ENCODE measurements at places on chromosomes 2 and 18. TPM values are rescaled to one million over a fixed set of nuclear protein-coding genes. Genes with fewer than 3 reads are reported as not detected.
A peak's percentile ranks its signal among the peaks of the same experiment; 100 is the strongest.

Gene ASB3
- total RNA-seq, result 9.2 TPM

Gene GPR75
- 1.3 TPM for total RNA-seq

Gene RGPD6
- total RNA-seq, result 21.1 TPM

Gene CHRNA1
- 0.43 TPM for total RNA-seq

Gene AQP12A
- not detected for total RNA-seq

Gene RRM2
- 0.63 TPM for total RNA-seq

Gene TMEM198
- total RNA-seq, result 4.3 TPM

Gene TBR1
- total RNA-seq, result not detected

Gene LHCGR
- not detected for total RNA-seq

Gene G6PC2
- total RNA-seq, result not detected

Gene MORN2
- 14.8 TPM for total RNA-seq

Gene VRK2
- 15.4 TPM for total RNA-seq

Gene PRKRA
- 47.1 TPM for total RNA-seq

Gene SMYD1
- total RNA-seq, result 179 TPM

Gene TPO
- 2.7 TPM for total RNA-seq

Gene TSPYL6
- not detected for total RNA-seq

DNA sequence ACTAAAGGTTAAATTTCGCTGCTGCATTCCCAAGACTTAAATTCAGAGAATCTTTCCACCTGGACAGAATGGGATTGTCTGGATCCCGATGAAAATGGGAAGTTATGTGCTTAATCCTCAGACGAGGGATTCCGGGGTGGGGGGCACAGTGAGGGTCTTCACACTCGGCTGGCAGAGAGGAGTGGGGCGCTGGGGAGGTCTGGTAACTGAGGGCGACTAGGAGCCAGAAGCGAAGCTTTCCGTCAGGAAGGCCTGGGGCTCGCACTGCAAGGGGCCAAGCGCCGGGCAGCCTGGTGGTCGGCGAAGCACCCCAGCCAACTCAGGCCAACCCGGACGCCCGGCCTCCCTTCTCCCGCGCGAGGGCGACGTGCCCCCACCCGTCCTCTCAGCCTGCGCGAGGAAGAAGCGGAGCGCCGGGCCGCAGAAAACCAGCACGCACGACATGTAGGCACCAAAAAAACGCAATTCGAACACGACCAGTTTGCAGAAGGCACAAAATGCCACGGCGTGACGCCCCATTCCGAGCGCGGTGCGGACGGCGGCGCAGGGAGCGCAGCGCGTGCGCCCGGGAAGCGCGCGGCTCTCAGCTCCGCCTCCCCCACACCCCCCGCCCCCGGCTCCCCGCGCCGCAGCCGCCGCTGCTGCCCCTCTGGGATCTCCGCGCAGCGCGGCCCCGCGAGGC lies 188.1 kb downstream of the ZEB2 start:
- peak; percentile 78 for DNase-seq

GRCh38 chr18:63972002-63972376 lies 2.1 kb downstream of the SERPINB8 start:
- DNase-seq, result no peak

GRCh38 chr2:65407240-65407639 lies 25.2 kb downstream of the SPRED2 start:
- DNase-seq, result no peak

DNA sequence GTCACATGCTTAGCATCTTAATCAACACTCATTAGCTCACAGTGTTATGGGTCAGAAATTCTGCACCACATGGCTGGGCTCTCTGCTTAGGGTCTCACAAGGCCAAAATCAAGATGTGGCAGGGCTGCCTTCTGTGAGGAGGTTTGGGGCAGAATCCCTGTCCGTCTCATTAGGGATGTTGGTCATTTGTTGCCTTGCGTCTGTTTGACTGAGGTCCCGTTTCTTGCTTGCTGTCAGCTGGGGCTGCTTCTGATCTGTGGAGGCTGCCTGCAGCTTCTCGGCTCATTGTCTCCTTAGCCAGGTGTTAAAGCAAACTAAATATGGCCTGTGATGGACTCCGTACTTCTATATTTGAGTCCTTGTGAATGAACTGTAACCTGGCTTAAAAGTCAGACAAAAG lies 146.5 kb downstream of the NDUFA10 start:
- DNase-seq, result peak; percentile 36

GRCh38 chr2:186894478-186894877 lies 45.5 kb upstream of the ZSWIM2 start:
- no peak for DNase-seq

DNA sequence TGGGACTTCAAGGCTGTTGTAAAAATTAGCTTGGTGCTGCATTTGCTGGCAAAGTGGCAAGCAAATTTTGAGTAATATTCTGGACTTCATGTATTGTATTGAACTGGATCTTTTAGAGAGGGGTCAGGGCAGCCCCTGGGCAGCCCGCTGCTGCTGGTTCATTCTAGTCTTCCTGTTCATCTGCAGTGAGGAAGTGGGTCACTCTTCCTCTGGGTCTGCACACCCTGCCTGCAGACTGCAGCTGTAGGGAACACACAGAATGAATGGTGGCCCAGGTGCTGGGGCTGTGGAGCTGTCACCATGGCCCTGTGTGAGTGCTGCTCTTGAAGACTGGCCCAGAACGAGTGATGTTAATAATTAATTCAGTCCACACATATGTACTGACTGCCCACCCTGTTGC lies 9.4 kb downstream of the SH3RF3 start:
- no peak for DNase-seq

DNA sequence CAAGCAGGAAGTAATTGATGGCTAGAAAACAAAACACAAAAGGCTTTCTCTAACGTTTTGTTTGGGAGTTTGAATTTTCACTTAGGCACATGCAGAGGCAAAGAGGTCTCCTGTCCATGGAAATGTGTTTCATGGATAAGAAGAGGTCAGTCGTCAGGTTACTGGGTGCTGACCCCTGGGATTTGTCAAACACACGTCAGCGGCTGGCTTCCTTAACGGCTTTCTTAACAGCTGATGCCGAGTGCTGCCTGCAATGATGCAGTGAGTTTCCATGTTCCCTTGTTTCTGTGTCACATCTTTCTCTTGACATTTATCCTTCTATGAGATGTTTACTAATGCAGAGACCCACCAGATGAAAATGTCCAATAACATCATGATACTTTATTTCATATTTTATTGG lies 31.7 kb downstream of the GPR39 start:
- no peak for DNase-seq

DNA sequence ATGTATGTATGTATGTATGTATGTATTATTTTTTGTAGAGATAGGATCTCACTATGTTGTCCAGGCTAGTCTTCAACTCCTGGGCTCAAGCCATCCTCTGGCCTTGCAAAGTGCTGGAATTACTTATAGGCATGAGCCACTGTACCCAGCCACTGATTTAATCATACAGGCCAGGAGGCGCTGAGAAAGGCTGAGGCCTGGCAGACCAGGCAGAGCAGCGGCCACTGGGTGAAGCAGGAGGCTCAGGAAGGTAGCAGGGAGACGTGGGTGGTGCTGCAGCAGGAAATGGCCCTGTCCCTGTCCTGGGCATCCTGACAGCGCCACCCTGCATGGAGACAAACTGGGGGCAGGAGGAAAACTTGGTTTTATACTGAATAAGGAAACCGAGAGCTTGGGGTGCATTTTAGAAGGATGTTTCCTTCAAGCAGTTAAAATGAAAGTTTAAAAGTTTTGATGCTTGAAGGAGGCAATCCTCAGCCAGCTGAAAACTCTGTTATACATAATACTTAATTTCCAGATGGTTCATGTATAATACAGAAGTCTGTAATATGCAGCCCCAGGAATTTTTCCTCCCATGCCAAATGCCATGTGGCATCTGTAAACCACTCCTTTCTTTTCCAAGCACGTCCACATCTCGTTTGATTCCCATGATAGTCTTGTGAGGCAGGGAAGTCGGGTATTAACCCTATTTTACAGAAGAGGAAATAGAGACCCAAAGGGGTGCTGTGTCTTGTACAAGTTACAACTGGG lies 182.4 kb downstream of the CELF4 start:
- no peak for DNase-seq

DNA sequence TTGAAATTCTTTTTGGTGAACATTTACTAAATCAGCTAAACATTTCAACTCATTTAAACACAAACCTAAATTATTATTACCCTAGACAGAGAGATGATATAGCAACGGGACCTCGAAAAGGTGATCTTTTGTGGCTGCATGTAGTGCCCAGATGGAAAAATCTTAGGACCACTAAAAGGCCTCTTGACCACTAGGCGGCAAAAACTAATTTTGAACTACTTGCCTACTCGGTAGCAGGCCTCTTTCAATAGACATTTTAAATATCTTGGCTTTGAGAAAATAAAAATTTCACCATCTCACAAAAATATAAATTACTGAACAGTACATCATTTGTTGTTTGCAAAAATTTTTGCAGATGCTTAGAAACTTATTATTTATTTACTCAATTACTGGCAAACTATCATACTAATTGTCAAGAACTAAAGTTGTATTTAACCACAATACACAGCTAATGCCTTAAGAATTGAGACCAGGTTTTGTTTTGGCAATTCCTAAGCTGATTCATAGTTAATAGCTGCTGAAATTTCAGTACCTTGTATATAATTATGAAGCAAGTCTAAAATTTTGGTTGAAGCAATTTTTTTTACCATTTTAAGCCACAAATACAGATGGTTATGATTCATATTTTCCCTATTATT lies 9.4 kb downstream of the COL3A1 start:
- DNase-seq, result no peak

DNA sequence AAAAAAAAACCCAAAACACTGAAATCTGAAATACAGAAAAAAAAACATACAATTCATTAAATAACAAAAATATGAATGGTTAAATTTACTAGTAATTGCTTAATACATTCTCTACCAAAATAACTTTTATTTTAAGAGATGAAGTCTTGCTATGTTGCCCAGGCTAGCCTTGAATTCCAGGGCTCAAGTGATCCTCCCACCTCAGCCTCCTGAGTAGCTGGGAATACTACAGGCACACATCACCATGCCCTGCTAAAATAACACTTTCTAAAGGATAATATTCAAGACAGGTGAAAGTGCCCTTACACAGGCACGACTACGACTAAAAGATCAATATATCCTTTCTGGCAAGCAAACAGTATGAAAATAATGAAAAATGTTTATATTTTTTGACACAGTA lies 9.5 kb downstream of the USP34 start:
- no peak for DNase-seq

DNA sequence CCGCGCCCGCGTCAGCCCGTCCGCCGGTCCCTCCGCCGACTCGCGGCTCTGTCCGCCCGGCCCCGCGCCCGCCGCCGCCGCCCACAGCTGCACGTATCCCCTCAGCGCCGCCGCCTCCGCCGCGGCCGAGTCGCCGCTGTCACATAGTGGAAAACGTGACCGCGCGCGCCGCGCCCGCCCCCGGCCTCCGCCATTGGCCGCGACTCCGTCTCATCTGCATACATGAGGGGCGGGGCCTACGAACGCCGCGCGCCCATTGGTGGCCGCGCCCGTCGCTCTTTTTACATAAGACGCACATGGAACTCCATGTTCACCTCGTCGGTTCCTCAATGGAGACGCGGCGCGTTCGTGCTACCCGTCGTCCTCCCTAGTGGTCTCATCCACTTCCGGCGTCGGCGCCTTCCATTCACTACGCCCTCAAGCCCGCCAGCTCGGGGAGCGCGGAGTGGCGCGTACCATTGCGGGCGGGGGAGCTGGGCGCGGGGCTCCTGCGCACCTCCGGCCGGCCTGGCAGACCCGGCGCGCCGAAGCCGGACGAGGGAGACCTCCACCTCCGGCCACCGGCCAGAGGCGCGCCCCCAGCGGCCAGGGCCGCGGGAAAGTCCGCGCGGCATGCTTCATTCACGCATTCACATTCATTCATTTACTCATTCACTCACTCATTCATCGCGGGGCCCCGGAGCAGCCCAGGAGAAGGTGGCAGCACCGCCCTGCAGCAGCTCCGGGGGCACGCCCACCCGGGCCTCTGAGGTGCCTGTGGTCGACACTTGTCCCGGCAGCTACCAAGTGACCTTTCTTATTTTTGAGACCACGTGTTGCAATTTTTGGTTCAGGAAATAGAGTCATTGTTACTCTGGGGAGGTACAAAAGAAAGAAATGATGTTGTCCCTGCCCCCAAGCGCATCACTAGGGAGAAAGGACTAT lies 502 bp upstream of the PER2 start:
- peak; percentile 100 for DNase-seq

- DNase-seq, result no peak
These were observed 276.2 kb downstream of the MYCN start for GRCh38 chr2:16216558-16216945.

GRCh38 chr18:11823545-11823944 lies 27.7 kb upstream of the CHMP1B start:
- no peak for DNase-seq

- no peak for DNase-seq
These were observed 7.7 kb upstream of the SULT1C4 start for GRCh38 chr2:108370080-108370479.

DNA sequence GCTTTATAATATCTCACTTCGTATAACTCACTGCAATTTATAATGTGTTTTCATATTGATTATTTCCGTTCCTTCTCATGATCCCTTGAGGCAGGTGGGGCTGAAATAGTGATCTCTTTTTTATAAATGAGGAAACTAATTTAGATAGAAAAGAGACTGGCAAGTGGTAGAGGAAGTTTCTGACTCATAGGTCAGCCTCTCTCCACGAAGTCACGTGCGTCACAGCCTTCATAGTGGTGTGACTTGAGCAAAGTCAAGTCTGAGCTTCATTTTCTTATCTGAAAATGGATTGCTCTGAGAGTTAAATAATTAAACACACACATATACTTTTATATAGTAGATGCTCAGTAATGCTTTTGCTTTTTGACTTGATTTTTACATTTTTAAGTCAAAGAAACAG lies 19.9 kb downstream of the ABCG5 start:
- DNase-seq, result peak; percentile 66

DNA sequence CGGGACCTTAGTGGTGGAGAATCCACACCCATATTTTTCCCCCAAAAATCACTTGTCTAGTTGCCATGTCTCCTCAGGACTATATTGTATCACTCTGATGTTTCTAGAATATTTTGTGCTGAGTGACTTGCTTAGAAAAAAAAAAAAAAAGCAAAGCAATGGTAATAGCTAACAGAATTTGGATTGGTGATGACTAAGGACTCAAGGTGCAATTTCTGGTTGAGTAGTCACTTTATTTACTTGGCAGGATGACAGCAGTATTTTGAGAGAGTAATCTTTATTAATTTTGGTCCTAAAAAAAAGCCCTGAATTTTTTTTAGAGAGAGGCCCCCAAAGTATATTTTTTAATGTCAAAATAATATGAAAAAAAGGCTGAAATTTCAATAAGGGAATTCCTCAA lies 32.8 kb upstream of the MYO3B start:
- DNase-seq, result no peak

GRCh38 chr2:158297606-158298005 lies 158.9 kb downstream of the CCDC148 start:
- DNase-seq, result no peak

GRCh38 chr18:56575819-56576663 lies 62.4 kb downstream of the TXNL1 start:
- no peak for DNase-seq

DNA sequence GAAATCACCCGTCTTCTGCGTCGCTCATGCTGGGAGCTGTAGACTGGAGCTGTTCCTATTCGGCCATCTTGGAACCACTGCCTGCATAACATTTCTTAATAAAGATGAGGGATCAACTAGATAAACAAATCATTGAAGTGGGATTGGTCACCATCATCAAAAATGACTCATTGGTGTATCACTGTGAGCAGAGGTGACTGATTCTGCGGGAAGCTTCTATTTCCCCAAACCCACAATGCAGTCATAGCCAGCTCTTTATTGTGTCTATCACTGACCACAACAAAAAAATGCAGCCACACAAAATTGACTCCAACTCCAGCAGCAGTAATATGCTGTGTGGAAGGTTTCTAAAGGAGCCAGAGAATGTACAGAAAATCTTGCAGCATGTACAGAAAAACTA lies 630.7 kb upstream of the HS6ST1 start:
- no peak for DNase-seq

- no peak for DNase-seq
These were observed 101.5 kb upstream of the SETBP1 start for GRCh38 chr18:44579028-44579702.

Measured in right atrium auricular region (tissue), 2 donors.